T-helper 22 cell (primary cell): ENCODE measurements at places on chromosomes 3 and 15.

DNA sequence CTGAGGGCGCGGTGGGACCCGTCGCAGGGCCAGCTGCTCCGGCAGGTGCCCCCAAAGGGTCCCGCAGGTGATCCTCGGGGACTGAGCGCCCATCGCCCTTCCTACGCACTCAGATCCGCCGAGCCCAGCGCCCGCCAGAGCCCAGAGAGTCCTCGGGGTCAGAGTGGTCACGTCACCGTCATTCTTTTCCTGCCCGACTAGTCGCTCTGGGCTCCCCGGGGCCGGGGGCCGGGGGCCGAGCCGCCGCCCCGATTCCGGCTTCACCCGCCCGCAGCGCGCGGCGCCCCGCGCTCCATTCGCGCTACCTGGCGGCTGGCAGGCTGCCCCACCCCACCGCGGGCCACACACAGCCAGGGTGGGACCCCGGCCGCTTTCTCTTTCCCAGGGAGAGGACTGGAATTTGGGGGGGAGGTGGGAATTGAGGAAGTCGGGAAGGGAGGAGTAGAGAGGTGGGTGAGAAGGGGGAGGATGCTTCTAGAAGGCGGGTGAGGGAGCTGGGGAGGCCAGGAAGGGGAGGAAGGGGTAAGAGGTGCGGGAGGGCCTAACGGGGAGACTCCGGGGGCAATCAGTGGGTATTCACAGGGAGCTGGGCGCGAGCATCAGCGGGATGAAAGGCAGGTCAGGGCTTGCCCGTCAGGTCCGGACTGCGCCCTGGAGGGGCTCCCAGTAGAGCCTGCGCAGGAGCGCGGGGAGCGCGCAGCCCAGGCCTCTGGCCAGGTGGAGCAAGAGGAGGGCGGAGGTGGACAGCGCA is 36.1 kb upstream of the EPHB3 start:
- no peak for DNase-seq

DNA sequence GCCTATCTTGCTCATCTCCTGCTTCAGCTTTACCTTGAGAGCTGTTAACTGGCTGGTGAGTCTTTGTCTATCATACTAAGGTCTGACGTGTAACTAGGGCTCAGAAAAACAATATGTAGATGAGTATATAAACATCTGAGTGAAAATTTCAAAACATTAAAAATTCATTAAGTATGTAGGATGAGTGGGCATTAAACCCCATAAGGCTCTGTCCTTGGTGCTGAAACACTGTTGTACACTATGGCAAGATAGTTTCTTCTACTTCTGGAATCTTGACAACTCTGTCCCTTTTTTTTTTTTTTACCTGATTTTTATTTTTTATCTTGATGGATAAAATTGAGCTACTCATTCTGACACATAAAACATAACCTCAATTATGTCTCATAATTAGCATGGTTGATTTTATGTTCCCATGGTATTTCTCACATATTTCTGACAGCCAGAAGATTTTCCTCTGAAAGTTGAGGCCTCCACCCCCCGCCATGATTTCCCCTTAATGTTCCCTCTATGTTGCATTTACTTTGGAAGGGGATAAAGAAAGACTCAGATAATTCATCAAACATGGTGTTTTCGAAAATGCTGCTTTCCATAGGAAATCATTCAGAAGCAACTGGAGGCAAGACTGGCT is 54.3 kb downstream of the DGKG start:
- DNase-seq = no peak

GRCh38 chr15:69661871-69662644 is 209.4 kb downstream of the RPLP1 start:
- DNase-seq = no peak

- no peak for DNase-seq
Observed at GRCh38 chr15:68586274-68586961, 7.6 kb downstream of the CORO2B start.

- DNase-seq = no peak
Observed at GRCh38 chr3:122646146-122646988, 34.3 kb upstream of the PARP14 start.

- no peak for DNase-seq
Observed at GRCh38 chr3:48241796-48242455, 1.0 kb downstream of the ZNF589 start.

DNA sequence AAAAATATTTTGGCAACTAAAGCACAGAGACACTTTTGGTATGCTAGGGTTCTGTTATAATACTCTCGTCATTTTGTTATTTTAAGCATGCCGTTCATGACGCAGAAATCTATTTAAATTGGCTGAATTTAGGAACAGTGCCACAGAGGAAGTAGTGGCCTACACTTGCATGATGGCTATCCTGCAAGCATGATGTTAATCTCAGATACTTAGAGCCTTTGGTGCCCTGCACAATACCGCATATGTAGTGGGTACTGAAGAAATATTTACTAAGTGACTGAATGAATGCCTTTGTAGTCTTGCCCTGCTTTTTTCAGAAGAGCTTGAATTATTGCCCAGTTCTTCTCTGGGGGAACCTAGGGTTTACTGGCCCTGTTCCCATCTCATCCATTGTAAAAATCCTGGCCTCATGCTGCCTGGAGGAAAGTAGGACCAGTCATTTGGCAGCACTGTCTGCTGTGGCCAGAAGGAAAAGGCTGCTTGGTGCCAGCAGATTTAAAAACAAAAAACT is 79.0 kb downstream of the SERPINI1 start:
- no peak for DNase-seq

DNA sequence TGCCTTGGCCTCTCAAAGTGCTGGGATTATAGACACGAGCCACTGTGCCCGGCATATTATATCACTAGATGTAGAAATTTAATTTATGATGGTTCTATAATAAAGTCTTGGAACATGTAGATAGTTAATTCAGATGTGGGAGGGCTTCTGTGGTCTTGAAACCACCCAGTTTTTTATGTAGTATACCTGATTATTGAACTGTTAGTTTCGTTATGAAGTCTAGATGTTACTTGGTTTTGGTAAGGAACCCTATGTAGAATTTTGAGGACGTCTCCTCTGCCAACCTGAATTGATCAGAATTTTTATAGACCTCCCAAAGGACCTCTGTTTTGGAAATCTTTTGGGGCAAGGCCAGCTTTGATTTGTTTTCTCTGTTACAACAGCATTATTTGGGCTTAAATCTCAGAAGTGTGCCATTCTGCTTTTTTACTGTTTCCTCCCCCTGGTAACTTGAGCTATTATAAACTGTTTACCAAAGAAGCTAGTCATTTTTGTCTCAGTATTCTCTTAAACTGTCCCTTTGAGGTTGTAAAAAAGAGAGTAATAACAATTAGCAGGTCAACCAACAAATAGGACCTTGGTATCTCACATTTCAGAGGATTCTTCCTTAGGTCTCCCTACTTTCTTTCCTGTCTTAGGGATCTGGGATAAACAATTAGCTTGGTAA is 20.8 kb downstream of the AKAP13 start:
- no peak for DNase-seq

DNA sequence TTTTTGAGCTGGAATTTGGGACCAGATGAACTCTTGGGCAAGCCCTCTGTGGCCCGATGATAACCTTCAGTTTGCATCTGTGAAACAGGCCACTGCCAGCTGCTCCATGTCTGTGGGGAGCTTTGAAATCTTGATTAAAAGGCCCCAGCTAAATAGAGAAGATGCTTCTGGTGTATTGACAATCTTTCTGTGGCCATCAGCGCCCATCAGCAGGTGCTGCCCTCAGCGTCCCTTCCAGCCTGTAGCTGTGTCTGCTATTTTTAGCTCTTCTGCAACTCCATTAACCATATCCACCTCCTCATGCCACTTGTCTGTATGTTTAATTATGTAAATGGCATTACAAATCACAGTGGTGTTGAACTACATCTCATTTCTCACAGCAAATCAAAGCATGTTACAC is 54.0 kb downstream of the CHCHD6 start:
- no peak for DNase-seq

GRCh38 chr3:60178931-60179653 is 1072.2 kb downstream of the FHIT start:
- DNase-seq = no peak

DNA sequence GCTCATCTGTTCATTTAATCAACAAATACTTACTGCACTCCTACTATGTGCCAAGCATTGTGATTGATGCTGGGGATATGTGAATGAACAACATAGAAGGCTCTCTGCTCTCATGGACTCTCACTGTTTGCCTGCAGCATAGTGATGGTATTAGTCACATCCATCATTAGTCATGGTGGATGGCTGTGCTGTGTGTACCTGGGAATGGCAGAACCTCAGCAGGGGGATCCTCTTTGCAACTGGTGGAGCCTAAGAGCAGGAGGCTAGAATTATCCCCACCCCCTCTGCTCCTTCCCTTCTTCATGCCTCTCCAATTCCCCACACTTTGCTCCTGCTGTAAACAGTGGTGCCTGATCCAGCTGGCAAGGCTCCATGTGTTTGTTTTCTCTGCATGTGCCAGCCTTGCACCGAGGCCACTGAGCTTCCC is 20.5 kb downstream of the BOC start:
- DNase-seq = no peak

GRCh38 chr3:80338366-80338765 is 570.6 kb upstream of the ROBO1 start:
- no peak for DNase-seq

- no peak for DNase-seq
Observed at GRCh38 chr3:55017876-55018275, 90.0 kb upstream of the LRTM1 start.

GRCh38 chr15:44738340-44738984 is 2.1 kb downstream of the TRIM69 start:
- DNase-seq = no peak

DNA sequence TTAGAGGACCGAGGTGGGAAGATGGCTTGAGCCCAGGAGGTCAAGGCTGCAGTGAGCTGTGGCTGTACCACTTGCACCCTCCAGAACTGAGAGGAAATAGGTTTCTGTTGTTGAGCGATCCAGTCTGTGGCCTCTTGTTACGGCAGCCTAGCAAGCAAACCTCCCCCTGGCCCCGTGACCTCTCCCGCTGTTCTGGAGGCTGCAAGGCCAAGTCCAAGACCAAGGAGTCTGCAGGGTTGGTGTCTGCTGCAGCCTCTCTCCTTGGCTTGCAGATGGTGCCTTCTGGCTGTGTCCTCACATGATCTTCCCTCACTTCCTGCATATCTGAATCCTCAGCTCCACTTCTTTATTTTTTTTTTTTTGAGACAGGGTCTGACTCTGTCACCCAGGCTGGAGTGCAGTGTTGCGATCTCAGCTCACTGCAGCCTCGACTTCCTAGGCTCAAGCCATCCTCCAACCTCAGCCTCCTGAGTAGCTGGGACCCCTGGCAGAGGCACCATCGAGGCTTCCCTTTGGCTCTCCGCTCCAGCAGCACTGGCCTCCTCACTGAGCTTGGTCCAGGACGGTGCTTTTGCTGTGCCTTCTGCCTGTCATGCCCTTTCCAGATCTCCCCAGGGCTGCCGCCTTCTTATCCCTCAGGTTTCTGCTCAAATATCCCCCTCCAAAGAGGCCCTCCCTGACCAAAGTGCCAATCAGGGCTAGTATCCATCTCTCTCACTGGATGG is 18.0 kb upstream of the PLXND1 start:
- no peak for DNase-seq
